Activated naive CD4-positive, alpha-beta T cell treated with anti-CD3 and anti-CD28 coated beads, Interleukin-2, amount 50 U/mL, for 72 hours (primary cell): ENCODE measurements at places on chromosomes 1 and 21. TPM values are rescaled to one million over a fixed set of nuclear protein-coding genes. Genes with fewer than 3 reads are reported as not detected.

Gene HES3
- total RNA-seq, result not detected

Gene PEAR1
- 0.09 TPM for total RNA-seq

Gene PPT1
- total RNA-seq, result 84.1 TPM

Gene ATF6
- total RNA-seq, result 24.9 TPM

Gene CD1D
- total RNA-seq, result not detected

Gene COL6A1
- 2.0 TPM for total RNA-seq

Gene TMEM183A
- total RNA-seq, result 67.5 TPM

Gene IL22RA1
- total RNA-seq, result not detected

Gene AVPR1B
- not detected for total RNA-seq

Gene NENF
- total RNA-seq, result 35.7 TPM

Gene LRP8
- total RNA-seq, result 43.7 TPM

GRCh38 chr1:93964777-93965200 is 55.6 kb upstream of the GCLM start:
- DNase-seq, result no peak

DNA sequence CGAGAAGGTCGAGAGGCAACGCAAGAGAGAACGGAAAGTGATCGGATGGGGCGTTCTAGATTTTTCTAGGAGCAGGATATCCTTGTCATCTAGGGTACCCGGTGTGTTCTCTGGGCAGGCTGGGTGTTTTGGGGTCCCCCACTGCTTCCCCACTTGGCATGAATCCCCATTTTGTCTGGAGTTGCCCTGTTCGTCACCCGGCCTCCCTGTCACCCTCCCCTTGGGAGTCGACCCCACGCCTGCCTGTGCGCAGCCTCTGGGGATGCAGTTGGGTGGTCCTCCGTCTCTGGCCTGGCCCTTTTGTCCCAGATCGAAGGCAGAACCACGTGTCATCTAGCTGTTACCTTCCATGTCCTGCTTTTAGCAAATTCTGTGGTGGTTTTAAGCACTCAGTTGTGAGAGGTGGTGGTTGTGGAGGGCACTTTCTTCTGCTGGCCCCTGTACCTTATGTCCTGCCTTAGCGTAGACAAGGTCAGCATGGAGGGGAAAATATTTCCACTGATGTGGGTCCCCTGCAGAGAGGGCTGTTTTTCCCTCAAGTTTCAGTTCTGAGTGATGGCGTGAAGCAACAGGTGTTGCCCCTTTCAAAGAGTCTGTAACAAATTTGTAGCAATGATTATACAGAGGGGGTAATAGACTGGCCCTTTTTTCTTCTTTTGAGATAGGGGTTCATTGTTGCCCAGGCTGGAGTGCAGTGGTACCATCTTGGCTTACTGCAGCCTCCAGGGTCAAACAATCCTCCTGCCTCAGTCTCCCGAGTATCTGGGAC is 35.6 kb downstream of the CHAF1B start:
- no peak for DNase-seq

- DNase-seq, result no peak
These were observed 1.7 kb upstream of the BMP8A start for GRCh38 chr1:39489567-39490239.

DNA sequence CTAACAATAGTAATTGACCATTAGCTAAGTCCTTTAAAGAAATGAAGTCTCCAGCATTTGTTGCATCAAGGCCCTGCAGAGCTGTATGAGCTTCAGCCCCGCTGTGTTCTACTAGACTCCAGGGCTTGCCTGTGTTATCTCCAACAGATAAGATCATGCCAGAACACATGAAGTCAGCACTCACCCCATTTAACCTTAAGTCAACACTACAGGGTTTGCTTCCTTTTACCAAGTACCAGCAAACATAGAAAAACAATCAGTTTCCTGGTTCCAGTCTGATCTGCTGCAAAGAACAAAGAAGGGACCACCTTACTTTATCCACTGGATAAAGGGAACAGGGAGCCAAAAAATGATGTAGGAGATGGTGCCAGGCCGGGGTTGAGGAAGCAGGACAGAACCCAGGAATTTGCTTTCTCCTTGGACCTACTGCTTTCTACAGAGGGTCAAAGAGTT is 41.3 kb upstream of the ENAH start:
- no peak for DNase-seq

GRCh38 chr1:96782856-96783255 is 61.3 kb downstream of the PTBP2 start:
- DNase-seq, result no peak

DNA sequence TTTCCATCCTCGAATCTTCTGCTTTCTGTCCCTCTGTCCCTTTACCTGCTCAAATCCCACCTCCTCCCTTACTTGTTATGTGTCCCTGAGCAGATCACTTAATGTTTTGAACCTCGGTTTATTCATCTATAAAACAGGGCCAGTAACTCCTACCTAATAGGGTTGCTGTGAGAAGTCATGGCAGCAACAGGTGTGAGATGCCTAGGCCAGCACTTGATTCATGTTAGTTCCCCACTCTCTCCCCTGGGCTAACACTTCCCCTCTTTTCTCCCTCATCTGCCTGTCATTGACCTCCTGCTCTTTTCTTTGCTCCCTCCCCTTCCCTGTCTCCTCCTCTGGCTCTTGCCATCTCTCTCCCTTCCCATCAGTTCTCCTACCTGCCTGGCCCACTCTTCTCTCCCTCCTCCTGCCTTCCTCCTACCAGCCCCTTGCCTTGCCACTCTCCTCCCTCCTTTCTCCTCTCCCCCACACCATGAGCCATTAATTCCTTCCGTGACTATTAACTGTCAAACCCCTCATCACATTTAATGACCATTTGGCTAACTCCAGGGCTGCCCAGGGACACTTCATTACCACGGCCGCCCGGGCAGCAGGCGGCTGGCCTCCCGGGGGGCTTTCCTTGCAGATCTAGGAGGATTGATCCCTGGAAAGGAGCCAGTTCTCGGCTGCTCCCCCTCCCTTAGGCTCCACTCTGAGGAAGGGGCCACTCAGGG is 90.6 kb upstream of the CD1D start:
- DNase-seq, result no peak

GRCh38 chr1:2633936-2634491 is 1.2 kb upstream of the MMEL1 start:
- no peak for DNase-seq

- DNase-seq, result no peak
These were observed 1660.8 kb downstream of the PLA2G4A start for GRCh38 chr1:188489336-188490112.

DNA sequence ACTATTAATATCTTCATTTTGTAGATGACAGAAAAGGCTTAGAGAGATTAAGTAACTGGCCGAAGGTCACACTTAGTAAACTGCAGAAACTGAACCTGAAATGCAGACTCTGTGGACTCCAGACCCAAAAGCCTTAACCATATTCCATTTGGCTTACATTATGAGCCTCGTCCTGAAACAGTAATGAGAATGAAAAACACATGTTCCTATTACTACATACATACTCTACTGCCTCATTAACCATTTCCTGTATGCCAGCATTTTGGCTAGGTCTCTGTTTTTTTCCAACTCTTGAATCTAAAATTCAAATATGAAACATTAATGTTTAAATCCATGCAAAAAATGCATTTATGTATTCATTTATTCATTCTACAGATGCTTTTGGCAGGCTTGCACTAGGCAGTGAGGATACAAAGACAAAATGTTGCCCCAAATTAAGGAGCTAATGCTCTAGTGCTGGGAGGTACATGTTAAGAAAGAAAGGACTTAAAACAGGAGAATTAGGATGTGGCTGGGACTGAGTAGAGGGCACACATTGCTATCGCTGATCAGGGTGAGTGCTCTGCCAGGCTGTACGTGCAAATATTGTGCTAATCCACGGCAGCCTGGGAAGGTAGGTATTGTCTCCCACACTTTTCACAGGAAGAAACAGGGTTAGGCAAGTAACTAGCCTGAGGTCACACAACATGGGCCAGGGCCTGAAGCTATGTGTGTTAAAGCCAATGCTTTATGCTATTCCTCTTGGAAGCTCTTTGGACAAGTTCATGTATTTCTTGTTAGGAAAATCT is 14.0 kb downstream of the DEGS1 start:
- no peak for DNase-seq

DNA sequence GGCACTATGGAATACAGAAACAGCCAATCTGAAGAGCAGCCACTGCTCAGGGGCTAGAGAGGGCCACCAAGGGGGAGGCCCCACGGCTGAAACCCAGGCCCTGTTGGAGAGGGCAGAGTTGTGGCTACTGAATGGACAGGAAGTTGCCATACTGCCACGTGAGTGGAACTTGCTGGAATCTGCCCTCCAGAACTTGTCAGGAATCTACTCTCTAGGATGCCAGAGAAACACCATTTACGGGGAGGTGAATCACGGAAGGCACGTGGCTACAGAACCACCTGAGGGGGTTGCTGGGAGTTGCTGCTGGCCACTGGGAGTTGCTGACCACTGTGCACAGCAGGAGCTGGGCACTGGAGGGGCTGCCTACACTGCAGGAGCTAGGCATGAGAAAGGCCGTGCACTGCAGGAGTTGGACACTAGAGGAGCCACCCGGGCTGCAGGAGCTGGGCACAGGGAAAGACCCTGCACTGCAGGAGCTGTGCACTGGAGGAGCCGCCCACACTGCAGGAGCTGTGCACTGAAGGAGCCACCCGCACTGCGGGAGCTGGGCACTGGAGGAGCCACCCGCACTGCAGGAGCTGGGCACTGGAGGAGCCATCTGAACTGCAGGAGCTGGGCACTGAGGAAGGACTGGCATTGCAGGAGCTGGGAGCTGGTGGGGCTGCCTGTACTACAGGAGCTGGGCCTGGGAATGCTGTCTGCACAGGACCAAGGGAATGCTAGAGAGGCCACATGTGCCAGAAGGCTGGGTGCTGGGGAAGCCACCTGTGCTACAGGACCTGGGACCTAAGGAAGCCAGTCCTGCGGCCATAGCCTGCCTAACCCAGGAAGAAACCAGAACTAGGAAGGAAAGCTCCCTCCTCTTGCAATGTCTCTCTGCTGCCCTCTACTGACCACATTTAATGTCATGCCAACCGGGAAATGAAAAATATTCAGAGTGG is 343.4 kb downstream of the MATN1 start:
- peak; percentile 50 for DNase-seq

DNA sequence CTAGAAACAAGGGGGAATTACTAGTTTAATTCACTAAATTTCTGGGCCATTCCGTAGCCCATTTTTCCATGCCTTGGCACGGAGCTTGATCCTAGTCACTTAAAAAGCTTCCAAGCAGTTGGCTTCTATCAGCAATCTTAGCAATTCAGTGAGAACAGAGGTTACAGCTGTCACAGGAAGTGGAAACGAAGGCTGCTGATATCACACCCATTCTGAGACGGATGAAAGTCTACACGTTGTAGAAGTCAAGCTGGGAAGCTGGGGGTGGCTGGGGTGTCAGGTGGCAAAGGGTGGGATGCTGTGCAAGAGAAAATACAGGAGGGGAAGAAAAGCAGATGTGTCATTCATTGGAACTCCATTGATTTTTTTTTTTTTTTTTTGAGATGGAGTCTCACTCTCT is 11.8 kb upstream of the STMN1 start:
- DNase-seq, result no peak

DNA sequence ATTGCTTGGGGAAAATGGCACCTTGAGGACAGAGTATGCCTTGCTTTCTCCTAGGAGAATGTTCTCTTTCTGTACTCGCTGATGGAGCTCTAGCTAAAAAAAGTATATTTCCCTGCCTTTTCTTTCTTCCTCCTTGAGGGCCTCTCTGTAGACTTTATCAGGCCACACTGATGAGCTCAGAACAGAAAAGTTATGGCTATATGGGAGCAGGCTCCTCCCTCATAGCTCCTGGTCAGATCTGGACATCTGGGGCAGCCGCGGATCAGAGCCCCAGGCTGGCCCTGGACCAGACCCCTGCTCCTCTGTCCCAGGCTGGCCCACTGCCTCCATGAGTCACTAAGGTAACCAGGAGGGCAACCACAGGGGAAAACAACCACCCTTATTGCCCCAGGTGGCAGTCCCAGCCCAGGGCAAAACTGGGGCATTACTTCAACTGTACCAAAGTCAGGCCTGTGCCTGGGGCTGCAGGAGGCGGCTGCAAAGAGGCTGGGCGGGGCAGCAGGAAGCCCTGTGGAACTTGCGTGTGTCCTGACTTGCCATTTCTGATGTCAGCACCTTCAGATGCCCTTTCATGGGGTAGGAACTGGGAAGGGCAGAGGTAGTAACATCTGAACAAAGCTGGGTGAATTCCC is 26.3 kb upstream of the ZNF648 start:
- DNase-seq, result no peak

- DNase-seq, result no peak
These were observed 232.0 kb upstream of the PLXNA2 start for GRCh38 chr1:208475951-208476845.

- DNase-seq, result no peak
These were observed 440.0 kb downstream of the MATN1 start for GRCh38 chr1:30283199-30283962.

GRCh38 chr1:56439610-56440264 is 139.6 kb downstream of the PLPP3 start:
- no peak for DNase-seq

DNA sequence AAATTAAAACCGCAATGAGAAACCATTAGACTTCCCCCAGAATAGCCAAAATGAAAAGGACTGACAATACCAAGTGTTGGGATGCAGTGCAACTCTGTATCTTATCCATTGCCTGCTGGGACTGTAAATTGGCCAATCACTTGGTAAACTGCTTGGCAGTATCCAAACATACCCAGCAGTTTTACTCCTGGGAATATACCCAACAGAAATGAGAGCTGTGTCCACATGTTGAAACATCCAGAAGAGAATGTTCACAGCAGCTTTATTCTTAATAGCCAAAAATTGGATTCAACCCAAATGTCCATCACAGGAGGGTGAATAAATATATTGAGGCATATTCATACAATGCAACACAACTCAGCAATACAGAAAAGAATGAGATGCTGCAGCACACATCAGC is 13.7 kb upstream of the FAM20B start:
- no peak for DNase-seq

GRCh38 chr1:214312530-214313051 is 31.6 kb downstream of the SMYD2 start:
- DNase-seq, result no peak

DNA sequence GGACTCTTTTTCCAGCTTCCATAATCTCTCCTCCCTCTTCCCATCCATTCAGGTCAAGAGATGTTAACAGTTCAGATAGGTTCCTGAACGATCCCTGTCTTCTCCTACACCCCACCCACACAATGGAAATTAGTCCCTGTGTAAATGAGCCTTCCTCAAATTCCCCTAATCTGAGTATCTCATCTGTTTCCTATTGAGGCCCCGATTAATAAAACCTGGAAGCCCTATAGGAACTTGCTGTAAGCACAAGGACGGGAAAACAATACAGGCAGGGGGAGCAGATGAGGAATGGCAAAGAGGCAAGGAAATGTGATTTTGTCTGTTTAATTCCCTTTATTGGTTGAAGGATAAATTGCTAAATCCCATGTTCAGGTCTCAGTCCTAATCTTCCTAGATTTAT is 7.1 kb upstream of the GPX7 start:
- no peak for DNase-seq

GRCh38 chr1:94979656-94980581 is 53.0 kb upstream of the CNN3 start:
- DNase-seq, result no peak
